Fibroblast of skin of left quadriceps (primary cell): ENCODE measurements at places on chromosomes 16 and 17.

DNA sequence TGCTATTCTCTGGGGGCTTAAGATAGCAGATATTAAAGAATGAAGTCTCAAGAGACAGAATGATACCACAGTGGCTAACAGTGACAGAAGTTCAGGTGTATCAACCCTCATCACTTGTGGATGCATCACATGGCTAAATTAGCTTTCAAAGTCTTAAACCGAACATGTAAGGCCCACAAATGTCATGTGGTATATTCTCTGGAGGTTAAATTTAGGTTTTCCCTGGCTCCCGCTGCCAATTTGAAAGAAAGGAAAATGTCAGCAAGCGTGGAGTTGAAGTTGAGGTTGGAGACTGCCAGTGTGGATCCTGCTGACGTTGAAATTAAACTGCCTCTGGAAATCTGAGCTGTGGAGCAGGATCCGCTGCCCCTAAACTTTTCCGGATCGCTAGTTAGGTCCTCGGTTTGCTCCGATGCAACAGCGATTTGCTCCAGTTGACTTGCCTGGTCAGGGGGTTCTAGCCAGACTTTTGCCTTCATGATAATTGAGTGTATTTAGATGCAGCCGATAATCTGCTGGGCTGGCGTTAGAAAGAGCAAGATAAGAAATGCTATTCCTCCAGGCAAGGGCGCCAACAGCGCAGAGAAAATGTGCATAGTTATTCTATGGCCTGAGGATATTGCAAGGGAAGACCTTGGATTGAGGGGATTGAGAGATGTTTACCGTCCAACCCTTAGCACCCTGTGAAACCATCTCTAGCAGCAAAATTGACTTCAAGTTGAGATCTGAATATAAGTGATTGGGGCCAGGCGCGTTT lies 443.9 kb downstream of the TMEM114 start:
- no peak for DNase-seq

GRCh38 chr16:12587646-12588277 lies 215.9 kb downstream of the CPPED1 start:
- DNase-seq, result no peak

DNA sequence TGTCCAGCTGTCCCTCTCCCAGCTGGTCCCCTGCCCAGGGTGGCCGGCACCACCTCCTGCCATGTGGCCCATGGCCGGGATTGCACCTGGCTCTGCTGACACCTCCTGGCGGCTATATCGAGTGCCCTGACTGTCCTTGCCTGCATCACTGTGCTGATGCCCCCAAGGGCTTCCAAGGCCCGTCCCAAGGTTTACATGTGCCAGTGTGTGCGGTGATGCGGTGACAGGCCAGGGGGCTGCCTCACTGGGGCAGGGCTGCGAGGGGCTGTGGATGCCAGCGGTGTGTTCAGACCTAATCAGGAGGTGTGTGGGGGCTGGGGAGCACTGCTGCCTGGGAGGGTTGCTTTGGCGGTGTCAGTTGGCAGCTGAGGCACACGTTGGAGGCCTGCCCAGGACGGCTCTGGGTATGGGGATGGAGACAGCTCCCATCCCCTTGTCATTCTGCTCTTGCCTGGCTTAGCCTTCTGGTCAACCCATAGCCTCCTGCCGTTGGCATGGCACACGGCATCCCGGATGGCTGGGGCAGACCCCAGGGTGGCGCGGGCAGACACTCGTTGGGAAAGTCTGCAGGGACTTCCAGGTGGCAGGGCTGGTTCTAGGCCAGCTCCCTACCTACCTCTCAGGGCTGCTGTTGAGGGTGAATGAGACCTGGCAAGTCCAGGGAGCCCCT lies 5.5 kb downstream of the MAP2K3 start:
- DNase-seq, result no peak

DNA sequence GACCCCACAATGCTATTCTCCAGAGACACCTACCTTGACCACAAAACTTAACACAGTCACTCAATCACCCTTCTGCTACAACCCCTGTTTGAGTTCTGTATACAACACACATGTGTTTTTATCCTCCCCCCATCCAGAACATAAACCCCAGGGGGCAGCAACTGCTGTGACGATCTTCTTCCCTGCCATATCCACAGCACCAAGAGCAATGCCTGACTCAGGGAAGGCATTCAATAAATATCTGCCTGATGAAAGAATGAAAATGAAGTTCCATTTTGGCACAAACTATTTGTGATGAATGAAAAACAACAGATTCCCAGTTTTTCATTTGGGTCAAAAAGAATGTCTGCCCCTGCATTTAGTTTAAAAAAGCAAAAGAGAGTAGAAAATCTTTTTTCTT lies 27.0 kb downstream of the ASIC2 start:
- peak; percentile 11 for DNase-seq

DNA sequence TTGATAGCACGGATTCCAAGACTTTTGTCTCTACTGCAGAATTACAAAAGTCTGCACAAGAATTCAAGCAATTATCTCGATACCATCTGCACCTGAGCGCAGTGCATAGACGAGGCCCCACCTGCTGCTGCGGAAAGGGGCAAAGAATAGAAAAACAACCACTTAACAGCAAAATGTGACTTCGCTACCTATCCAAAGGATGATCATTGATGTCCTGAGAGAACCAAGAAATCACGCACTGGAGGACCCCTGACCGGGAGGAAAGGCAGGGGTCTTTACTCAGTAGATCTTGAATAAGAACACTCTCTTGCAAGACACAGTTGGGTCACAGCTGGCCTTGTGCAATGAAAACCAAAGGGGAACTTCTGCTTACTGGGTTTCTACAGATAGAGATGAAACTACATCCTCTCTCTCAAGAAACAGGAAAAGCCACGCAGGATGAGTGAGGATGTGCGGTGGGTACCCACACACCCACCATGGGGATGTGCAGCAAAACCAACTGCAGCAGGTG lies 147.4 kb upstream of the RPH3AL start:
- DNase-seq, result no peak

GRCh38 chr16:78800523-78800922 lies 701.1 kb downstream of the WWOX start:
- DNase-seq, result no peak

GRCh38 chr16:89135971-89136765 lies 35.4 kb upstream of the CDH15 start:
- DNase-seq, result no peak

DNA sequence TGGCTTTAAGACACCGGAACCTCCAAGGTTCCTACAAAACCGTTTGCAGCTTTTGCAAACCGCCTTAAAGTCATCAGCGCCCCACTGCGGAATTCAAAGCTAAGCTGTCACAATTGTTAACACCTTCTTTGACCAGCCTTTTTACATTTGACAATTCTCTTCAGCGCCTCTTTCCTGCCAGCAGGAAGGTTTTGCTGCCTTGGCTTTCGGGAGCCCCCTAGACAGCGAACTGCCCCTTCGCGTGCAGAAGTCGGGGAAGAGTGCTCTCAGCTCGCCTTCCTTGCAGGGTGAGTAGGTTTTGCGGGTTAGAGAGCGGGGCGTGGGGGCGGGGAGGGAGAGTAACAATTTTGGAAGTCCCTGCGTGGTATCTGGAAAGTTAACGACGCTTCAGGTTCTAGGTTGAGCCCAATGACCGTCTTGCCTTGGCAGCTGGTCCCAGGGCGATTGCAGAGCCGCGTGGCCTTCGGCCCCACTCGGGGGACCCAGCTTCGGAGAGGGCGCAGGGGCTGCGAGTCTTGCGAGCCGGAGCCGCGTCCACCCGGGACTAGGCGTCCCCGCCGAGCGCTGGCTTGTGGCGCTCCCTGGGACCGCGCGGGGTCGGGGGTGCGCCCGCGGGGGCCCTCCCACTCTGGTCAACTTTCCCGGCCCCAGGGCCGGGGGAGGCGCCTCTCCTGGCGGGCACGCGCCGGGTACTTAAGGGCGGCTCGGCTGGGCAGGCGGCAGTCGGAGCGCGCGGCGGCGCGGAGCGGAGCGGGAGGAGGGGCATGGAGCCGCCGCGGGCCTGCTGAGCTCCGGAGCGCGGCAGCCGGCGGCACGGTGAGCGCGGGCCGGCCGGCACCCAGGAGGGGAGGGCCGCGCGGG lies at the start of gene HAS3:
Gene HAS3 (plus strand): TSS at position 153 of the 861 bp plus-strand sequence. CDS start 3,743 bp downstream, outside the sequence.
- DNase-seq, result peak; percentile 22

GRCh38 chr16:13684819-13685563 lies 235.0 kb upstream of the ERCC4 start:
- DNase-seq, result no peak

DNA sequence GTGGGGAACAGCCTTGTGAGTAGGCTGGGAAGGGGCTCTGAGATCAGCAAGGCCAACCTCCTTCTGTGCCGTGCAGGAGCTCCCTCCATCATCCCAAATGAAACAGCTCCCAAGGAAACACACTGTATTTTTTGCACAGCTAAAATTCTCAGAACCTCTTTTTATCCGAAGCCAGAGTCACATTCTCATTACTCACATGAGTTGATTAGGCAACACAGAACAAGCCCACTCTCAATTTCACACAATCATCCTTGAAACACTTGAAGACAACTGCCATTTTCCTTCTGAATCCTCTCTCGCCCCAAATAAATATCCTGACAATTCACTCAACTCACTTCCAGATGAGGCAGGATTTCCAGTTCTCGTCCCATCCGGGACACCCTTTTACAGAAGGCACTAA lies 66.1 kb downstream of the MYO18A start:
- no peak for DNase-seq

DNA sequence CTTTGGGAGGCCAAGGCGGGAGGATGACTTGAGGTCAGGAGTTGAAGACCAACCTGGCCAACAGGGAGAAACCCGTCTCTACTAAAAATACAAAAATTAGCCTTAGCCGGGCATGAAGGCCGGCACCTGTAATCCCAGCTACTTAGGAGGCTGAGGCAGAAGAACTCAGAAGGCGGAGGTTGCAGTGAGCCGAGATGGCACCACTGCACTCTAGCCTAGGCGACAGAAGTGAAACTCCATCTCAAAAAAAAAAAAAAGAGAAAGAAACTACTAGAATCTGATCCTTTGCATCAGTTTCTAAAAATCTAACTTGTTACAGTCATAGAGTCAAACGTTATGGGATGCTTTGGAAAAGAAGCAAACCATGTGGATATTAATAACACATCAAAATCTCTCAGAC lies 1.6 kb upstream of the PECAM1 start:
- DNase-seq, result no peak

GRCh38 chr16:4641306-4641687 lies 16.7 kb downstream of the MGRN1 start:
- no peak for DNase-seq

DNA sequence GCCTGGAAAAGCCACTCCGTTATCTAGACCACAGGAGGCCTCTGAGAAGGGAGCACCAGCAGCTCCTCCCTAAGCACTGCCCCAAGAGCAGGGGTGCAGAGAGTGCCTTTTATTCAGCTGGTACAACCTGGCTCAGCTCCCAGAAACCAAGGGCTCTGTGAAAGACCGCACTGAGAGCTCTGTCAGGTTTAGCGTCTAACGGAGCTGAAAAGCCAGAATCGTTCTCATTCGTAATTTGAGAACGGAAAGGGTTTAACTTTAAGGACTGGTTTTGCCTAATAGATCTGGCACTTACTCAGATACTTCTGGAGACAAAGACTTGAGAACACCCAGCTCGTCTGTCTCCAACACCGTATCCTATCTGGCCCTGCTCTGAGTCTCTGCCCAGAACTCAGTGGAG lies 13.5 kb downstream of the MPG start:
- no peak for DNase-seq

- DNase-seq, result no peak
These were observed 145.0 kb upstream of the ASIC2 start for GRCh38 chr17:33438139-33438538.

- DNase-seq, result no peak
These were observed 152.7 kb upstream of the GNAO1 start for GRCh38 chr16:56038564-56039098.

GRCh38 chr17:7367083-7367482 lies 12.1 kb downstream of the TMEM95 start:
- no peak for DNase-seq

DNA sequence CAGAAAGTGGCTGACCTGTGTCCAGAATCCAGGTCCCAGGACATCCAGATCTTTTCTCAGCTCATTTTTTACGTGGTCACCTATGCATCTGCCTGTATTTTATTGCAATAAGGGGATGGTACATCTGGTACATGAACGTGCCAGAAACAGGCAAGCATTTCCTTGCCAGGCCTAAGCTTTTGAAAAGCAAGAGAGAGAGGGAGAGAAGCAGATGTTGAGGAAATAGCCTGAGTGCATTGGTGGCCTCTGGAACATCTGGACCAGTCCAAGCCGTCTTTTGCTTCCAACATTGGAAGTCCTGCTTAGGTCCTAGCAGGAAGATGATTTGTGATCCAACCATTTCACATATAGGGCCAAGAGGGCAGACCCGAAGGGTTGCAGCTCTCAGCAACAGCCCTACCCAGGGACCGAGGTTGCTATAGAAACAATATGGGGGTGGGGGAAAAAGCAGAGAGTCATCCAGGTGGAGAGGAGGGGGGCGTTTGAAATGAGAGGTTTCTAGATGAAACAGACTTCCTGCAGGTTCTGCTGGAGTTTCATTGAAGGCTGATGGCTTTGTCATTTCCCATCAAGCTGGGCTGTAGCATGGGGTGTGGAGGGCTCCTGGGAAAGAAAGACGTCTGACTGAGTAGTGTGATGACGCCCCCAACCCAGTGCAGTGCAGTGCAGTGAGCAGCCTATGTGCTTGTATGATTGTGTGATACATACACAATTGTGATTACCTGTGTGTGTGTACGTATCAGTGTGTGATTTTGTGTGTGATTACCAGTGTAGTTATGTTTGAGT lies 61.6 kb downstream of the SHISA6 start:
- no peak for DNase-seq

DNA sequence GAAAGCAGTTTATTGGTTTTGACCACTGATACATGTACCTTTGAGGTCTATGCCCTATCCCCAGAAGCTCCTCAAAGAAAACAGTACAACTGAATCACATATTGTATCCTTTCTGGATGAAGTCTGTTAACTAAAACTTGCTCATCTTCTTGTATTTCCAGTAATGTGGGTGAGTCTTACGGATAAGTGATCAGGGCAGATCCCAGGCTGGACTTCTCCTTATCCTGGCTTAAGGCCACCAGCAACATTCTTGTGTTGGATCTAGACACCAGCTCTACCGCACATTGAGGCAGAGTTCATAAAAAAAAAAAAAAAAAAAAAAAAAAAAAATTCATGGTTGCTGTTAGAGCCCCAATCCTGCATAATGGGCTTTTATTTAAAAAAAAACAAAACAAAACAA lies 536.7 kb upstream of the HSBP1 start:
- DNase-seq, result no peak

DNA sequence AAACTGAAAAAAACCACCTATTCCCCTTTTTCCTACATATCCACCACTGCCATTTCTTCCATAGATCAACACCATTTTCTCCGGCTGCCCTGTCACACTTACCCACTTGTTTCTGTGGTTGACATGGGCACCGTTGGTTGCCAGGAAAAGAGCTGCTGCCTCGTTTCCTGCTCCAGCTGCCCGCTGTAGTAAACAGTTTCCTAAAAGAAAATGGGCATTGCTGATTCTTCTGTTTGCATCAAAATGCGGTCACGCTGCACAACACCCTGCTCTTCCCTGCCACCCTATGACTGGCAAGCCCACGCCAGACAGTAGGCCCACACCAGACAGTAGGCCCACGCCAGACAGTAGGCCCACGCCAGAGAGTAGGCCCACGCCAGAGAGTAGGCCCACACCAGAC lies 46.3 kb downstream of the CYB5D2 start:
- DNase-seq, result no peak
